ENCODE measurements at places on chromosomes 13 and 19.

- no peak for DNase-seq
Measured at GRCh38 chr19:7492558-7492957, 3.7 kb upstream of the PEX11G start.

- no peak for DNase-seq
Measured at GRCh38 chr19:35483089-35483488, 7.2 kb downstream of the KRTDAP start.

DNA sequence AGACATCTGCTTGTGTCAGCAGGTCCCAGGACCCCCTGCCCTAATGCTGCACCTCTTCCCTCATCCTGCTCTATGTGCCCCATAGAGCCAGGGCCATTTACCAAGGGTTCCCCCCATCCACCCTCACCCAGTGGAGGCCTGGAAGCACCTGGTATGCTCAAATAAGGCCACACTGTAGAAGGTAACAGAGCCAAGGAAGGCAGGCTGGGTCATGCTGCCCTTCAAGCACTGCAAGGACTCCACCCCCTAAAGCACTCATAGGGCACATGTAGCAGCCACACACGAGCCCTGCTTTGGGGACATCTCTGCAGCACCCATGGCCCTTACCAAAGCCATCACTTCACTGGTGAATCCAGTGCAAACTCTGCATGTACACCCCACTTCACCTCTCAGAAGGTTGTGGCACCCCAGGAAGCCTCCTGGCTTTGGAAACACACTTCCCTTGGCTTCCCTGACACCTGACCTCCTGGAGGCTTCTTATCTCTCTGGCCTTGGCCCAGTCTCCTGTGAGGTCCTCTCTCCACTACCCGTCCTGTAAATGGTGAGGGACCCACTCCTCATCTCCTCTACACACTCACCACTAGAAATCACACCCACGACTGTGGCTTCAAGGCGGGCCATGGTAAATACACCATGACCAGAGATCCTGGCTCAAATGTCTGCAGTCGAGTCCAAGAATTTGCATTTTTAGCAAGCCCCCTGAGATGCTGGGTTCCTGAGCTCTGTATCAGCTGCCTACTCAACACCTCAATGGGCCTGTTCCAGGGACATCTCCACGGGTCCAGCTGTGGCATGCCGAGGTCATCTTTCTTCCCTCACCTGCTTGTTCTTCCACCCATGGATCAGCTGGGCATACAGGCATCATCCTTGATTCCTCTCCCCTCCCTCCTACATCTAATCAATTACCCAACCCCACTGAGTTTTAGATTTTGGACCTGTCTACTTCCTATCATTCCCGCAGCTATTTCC lies 80.9 kb upstream of the DOCK9 start:
- no peak for DNase-seq

GRCh38 chr19:43779820-43780219 lies 953 bp downstream of the KCNN4 start:
- DNase-seq, result no peak

All from WERI-Rb-1 (cell line).